ENCODE measurements at places on chromosomes 4 and X.

DNA sequence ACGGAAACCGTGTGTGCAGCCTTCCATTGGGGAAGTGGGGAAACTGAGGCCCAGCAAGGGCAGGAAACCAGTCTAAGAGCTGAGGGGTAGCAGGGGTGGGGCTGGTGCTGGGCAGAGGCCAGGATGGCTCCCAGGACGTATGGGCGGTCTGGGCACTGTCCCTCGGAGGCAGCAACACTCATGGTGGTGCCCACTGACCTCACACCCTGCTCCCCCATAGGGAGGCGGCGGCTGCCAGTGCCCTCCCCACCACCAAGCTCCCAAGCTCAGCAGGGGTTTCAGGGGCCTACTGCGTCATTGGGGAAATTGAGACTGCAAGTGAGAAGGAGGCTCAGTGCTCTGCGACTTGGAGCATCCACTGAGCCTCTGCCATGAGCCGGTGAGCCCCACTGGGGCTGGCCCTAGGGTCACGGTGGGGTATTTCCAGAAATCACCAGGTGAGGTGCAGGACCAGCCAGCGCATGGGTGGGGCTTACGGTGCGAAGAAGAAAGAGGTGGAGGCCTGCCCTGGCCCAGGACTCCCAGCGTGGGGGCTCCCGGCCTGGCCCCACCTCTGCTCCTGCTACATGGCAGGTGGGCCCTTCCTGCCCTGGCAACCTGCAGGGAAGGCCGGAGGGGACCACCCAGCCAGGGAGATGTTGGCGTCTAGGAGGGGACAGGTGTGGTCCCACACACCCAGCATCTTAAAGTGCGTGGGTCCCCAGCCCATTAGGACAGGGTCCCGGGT is 915 bp downstream of the MSANTD1 start:
- DNase-seq: no peak

- DNase-seq: no peak
Observed at GRCh38 chr4:21893136-21893535, 55.4 kb downstream of the KCNIP4 start.

- no peak for DNase-seq
Observed at GRCh38 chr4:89156174-89156914, 45.0 kb downstream of the TIGD2 start.

- DNase-seq: no peak
Observed at GRCh38 chrX:148960060-148960459, 459.6 kb downstream of the AFF2 start.

- DNase-seq: no peak
Observed at GRCh38 chr4:137125011-137125410, 407.3 kb downstream of the PCDH18 start.

DNA sequence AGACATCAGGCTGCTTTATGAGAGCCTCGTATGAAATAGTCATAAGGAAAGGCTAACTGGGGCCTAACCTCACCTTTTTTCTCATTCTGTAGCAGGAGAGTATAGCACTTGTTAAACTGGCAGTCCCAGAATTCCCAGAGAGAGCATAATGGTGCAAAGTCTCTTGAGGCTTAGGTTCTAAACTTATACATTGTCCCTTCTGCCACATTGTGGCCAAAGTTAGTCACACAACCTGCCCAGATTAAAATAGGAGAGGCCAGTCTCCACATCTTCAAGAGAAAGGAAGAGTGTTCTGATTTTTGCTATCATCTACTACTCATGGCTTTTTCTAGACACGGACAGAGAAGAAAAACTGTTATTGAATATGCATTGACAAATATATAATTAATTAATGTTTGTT is 1588.9 kb upstream of the PCDH7 start:
- no peak for DNase-seq
